CD4-positive, alpha-beta T cell treated with Interleukin-4 for 1 hour (primary cell): ENCODE measurements at places on chromosomes 7 and 10.

DNA sequence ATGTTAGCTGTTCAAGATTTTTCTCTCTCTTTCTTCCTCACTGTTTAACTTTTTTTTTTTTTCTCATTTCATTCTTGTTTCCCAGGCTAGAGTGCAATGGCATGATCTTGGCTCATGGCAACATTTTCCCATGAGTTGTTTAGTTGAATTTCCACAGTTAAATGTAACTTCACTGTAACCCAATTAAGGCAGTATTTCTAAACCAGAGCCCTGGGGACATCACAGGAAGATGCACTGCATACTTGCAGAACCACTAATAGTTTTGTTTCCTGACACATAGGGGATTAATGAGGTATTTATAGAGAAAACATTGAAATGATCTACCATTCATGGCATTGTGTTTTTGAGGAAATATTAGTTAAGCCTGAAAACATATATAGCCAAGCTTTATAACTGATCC lies 795.6 kb upstream of the GHITM start:
- DNase-seq: no peak

- no peak for DNase-seq
Observed at GRCh38 chr10:74084955-74085354, 65.7 kb downstream of the AP3M1 start.

- DNase-seq: no peak
Observed at GRCh38 chr10:101595591-101596433, 7.7 kb downstream of the DPCD start.

DNA sequence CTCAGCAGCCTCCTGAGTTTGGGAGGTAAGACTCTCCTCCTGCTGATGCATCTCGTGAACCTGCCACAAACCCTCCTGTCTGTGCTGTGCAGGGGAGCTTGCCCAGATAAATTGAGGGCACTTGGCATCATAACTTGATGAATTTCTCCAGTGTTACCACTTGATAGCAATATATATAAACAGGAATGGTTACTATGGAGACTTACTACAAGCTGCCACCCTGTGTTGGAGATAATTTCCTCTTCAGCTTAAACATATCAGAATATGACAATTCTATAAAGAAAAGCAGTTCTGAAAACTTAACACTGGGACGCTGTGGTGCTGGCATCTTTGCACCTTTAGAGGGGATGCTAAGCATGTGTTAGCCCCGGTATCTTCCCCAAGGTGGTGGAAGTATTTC lies 14.9 kb downstream of the PFKFB3 start:
- no peak for DNase-seq

DNA sequence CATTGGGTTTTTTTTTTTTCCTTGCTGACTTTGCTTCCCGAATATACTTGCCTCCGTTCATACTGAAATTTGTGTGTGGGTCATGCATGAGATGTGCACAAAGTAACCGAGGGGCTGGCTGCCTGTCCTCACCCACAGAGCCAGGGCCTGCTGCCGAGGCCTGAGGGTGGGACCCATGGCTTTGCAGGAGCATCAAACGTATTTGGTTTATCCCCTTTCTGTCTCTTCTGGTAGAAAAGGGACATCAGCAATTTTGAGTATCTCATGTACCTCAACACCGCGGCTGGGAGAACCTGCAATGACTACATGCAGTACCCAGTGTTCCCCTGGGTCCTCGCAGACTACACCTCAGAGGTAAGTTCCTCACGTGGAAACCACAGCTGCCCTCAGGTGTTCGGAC lies 3.5 kb upstream of the LRRC18 start:
- no peak for DNase-seq

DNA sequence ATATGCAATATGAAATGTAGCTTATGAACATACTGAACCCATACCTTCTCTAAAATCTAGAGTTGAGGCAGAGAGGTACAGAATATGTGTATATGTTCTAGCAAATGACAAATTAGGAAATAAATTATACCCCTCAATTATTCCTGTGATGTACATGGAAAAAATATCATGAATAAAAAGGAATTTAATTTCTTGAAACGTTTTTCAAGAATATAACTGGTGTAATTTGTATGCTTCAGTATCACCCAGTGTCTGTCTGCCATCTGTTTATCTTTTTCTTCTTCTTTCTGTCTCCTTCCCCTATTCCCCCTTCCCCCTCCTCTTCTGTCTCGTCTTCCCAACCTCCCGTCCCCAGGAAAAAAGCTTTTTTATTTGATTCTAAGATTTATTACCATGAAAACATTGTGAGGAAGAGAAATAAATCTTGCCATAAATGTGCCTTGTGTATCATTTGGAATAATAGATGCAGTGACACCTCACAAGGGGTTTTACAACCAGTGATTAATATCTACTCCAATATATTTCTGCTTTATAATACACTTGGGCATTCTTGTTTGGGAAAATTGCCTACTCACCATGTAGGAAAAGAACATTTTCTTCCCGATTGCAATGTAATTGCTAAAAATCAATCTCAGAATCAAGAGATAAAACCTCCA lies 12.2 kb downstream of the LANCL2 start:
- DNase-seq: no peak

- DNase-seq: no peak
Observed at GRCh38 chr7:42561797-42562196, 324.8 kb upstream of the GLI3 start.
